HCT116 (cell line): ENCODE measurements at places on chromosomes 13 and 19. TPM values are rescaled to one million over a fixed set of nuclear protein-coding genes. Genes with fewer than 3 reads are reported as not detected.

RPL13A gene
- total RNA-seq = 3,719 TPM

ONECUT3 gene
- total RNA-seq = 22.1 TPM

SHD gene
- 2.0 TPM for total RNA-seq

KLK15 gene
- total RNA-seq = not detected

GRK1 gene
- not detected for total RNA-seq
